Activated CD4-positive, alpha-beta T cell treated with anti-CD3 and anti-CD28 coated beads, Interleukin-10, Interleukin-2, amounts not matched to agents 100 ng/mL and 50 ng/mL, durations not matched to agents 16 hours and 8 hours (primary cell): ENCODE measurements at places on chromosomes 11 and 22.

DNA sequence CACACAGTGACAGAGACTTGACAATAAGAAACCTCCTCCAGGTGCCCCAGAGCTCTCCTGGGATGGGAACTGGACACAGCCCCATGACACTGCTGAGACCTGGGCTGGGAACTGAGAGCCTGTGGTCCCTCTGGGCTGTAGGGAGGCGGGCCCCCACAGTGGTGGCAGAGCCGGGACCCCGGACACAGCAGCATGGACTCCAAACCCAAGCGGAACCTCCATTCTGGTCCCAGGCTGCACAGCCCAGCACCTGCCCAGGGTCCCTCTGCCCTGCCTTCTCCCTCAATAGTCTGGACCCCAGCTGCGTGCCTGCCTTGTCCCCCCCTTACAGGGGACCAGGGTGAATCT is 8.4 kb upstream of the APOBEC3H start:
- no peak for DNase-seq

GRCh38 chr11:69484427-69485259 is 3.2 kb downstream of the LINC01488 start:
- no peak for DNase-seq

DNA sequence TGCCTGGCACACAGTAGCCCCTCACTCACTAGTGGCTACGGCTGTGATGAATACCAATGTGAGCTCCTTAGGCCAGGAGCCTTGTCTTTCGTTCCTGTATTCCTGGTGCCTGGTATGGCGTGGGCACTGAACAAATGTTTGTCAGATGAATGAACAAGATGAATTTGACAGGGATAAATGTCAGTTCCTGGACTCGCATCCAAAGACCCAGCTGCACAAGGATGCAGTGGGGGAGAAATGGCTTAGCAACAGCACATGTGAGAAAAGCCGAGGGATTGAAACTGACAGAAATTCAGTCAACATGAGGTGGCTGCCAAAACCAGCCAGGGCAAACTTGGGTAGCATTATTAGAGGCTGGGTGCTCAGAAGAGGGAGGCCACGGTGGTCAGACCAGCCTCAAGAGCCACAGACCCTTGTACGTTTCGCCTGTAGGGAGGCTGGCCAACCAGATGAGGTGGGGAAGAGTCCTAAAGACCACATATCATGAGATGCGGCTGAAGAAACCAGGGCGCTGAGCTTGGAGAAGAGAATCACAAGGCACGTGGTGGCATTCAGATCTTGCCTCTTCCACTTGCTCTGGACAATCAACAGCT is 7.7 kb upstream of the SLC22A8 start:
- no peak for DNase-seq

DNA sequence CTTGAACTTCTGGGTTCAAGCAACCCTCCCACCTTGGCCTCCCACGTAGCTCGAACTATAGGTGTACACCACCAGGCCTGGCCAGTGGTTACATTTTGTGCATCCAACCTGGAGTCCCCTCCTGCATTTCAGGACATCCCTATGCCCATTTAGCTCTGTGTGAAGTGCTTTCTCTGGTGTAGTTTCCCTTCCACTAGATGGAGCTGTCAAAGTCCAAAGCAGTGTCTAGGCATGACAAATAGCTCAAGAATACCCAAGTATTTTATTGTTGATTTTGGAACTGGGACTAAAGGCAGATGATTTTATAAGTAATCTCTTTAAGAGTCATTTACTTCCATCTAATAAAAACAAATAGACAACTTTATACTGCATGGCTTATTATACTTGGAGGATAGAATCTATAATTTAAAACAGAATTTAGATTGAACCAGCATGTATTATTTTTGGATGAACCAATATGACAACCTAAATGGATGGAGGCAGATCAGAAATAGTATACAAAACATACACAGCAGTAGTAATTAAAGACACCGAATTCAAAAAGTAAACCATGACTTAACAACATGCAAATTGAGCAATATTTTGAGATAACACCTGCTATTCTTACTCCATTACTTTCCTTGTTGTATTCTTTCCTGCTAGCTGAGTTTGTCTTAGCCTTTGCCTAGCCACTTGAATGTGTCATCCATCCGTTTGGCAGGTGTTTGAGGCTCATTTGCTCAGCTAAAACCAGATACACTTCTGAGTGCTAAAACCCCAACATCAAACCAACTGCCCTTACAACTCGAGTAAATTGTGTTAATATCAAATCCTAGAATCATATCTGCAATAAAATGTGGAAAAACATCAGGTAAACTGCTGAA is 37.7 kb downstream of the EIF4ENIF1 start:
- peak; percentile 49 for DNase-seq

DNA sequence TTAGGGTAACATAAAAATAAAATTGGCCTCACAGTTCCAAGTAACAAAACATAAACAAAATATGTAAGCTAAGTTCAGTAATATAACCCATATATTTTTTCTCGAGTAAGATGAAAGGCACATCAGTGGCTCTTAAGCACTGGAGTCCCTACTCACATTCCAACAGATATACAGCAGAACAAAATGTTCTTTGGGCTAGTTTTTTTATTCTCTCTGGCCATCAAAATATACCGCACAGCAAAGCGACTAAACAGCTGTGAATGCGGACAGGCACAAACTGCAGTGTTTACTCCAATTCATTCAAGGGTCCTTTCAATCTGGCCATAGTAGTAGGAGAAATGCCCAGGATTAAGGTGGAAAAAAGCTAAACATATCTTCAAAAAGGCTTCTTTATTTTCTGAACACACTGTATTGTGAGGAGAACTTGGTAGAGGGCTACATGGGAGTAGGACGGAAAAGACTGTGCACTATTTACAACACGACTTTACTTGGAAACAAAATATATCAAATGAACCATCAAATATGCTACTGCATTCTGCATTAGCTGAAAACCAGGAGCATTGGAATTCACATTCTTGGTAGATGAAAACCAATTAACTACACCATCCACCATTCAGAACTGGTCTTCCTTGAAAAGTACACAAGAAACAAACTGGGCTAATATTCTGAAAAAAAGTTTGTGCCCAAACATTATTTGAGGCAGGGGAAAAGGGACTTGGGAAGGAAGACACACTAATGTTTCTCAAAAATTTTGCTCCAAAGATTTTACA is 4.4 kb downstream of the CDON start:
- DNase-seq = no peak

DNA sequence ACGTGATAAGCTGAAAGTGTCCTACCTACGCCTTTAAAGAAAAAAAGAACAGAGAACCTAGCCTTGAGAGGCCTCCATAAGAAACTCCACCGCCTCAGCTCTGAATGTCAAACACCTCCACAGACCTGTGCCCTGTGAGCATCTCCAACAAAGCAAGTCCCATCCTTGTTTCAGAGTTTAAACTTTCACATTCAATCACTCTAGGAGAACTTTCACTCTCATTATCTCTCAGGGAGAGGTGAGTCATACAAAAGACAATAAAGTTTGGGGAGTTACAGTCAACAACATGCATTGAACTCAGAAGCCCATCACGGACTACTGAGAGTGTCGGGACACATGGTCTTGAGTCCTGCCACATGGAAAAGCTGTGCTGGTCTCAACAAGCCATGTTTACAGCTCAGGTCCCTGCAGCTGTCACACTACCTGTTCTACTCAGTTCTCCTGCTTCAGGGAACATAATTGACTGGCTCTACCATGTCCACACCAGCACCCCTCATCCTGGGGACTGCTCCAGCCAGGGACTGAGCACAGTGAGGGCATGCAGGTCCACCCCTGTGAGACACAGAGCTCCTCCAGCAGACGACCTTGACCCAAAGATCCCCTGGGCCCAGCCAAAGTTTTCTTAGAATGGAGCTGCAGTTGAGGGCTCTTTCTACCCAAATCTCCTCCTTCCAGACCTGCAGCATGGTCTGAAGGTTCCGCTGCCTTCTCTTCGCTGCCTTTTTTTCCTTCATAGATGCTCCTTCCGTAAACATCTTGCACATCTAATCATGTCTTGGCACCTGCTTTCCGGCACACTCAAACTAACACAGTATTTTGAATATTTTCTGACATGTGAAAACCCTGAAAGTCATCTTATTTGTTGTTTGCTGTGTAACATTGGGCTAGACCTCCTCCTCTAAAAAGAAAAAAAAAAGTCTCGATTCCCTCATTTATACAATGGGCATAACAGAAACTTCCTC is 114.9 kb downstream of the ETS1 start:
- peak; percentile 93 for DNase-seq

DNA sequence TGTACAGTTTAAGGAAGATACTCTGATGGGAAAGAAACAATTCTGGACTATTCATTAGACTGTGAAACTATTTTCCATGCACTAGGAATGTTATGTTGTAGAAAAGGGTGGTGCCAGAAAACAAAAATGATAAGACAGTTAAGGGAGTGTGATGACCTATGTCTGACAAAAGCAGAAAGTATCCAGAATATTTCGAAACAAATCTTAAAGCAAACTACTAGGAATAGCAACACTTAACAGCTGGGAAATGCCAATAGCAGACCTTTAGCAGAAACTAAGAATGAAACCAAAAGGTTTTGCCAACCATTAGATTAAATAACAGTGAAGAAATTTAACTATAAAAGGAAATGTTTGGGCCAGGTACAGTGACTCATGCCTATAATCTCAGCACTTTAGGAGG is 3.3 kb upstream of the ARHGAP20 start:
- DNase-seq = no peak

GRCh38 chr11:74035264-74035663 is 26.4 kb upstream of the UCP3 start:
- no peak for DNase-seq

- peak; percentile 70 for DNase-seq
These were observed 79.4 kb downstream of the ATM start for GRCh38 chr11:108302121-108302785.

- no peak for DNase-seq
These were observed 2.9 kb upstream of the TBX10 start for GRCh38 chr11:67642173-67643120.

- no peak for DNase-seq
These were observed 13.8 kb downstream of the TOLLIP start for GRCh38 chr11:1295591-1295990.

DNA sequence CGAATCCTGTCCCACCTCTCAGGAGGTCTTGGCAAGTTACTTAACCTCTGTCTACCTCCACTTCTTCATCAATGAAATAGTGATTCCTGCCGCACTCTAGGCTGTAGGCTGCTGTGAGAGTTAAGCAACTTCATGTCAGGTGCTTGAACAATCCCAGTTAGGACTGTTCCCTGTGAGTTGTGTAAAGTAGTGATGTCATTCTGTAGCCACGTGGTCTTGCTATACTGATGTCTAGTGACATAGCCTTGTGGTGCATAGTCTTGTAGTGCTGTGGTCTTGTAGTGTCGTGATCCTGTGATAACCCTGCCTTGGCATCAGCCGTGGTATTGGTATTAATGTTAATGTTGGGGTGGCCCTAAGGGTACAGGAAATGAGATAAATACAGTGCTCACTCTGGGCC is 30.3 kb upstream of the PRR5 start:
- DNase-seq = peak; percentile 47

DNA sequence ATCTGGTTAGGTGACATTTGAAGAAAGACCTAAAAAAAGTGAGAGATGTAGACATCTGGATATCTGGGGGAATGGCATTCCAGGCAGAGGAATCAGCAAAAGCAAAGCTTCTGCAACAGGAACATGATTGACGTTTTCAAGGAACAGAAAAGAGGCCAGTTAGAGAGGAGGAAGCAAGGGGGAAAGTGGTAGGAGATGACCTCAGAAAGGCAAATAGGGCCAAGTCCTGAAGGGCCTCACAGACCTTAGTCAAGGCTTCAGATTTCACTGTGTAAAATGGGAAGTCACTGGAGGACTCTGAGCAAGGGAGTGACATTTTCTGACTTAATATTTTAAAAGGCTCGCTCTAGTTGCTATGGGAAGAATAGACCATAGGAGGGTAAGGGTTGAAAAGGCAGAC is 9.7 kb downstream of the DEUP1 start:
- DNase-seq = no peak

DNA sequence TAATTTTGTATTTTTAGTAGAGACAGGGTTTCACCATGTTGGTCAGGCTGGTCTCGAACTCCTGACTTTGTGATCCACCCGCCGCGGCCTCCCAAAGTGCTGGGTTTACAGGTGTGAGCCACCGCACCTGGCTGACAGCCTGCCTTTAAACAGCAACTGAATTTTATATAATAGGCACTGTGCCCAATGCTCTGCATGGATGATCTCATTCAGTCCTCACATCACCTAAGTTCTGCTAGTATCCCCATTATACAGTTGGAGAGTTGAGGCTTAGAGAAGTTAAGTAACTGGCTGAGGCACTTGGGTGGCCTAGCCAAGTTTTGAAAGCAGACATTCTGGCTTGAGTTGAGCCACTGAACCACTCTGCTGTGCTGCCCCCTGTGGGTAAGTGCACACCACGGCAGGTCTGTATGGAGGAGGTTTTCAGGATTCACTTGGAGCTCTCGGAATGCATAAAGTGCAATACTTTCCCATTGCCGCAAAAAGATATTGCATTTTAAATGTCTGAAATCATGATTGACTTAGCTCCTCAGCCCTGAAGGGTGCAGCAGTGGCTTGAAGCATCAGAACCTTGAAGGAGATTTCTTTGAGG is 112.4 kb downstream of the LDLRAD3 start:
- no peak for DNase-seq

- DNase-seq = no peak
These were observed 70.2 kb upstream of the LMO1 start for GRCh38 chr11:8333811-8334401.

DNA sequence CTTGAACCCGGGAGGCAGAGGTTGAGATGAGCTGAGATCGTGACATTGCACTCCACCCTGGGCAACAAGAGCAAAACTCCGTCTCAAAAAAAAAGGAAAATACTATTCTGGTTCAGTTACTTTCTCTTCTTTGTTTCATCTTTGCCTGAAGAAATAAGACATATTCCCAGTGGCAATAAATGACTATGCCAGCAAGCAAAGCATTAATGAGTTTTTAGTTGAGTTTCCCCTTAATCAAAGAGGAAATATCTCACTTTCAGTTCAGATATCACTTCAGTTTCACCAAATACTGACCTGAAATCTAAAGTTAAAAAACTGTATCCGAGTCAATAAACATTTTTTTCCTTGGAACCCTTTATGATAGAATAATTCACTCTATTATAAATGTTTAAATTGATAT is 10.4 kb downstream of the PISD start:
- DNase-seq = no peak

- no peak for DNase-seq
These were observed 22.6 kb downstream of the ETS1 start for GRCh38 chr11:128564642-128565245.

GRCh38 chr22:32323513-32324164 is 34.0 kb upstream of the RFPL3 start:
- no peak for DNase-seq
